ENCODE measurements at places on chromosomes 2 and 18.

DNA sequence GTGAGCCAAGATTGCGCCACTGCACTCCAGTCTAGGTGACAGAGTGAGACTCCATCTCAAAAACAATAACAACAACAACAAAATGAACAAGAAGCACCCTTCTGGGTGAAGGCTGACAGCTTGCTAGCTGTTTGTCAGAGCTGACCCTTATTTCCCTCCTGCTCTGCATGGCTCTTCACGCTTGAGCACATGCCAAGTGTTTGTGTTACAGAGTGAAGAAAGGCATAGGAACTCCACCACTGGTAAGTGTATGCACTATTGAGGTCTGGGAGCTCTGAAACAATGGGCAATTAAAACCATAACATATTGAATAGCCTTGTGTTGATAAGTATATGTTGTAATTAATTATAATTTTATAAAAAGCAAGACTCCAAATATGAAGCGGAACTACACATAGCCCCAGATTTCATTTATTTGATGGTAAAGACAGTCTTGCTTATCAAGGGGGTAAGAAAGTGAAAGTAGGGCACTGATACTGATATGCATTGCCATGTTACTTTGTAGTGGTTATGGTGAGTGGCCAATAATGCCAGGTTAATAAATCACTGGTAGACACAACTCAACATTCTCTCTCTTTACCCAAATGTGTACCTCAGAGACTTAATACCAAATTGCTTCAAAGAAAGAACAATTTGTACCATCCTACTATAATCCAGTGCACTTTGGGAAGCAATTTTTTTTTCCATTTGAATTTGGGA is 163.4 kb downstream of the VWC2L start:
- DNase-seq: no peak

GRCh38 chr2:28449488-28450395 is 46.1 kb upstream of the PLB1 start:
- peak; percentile 17 for DNase-seq

DNA sequence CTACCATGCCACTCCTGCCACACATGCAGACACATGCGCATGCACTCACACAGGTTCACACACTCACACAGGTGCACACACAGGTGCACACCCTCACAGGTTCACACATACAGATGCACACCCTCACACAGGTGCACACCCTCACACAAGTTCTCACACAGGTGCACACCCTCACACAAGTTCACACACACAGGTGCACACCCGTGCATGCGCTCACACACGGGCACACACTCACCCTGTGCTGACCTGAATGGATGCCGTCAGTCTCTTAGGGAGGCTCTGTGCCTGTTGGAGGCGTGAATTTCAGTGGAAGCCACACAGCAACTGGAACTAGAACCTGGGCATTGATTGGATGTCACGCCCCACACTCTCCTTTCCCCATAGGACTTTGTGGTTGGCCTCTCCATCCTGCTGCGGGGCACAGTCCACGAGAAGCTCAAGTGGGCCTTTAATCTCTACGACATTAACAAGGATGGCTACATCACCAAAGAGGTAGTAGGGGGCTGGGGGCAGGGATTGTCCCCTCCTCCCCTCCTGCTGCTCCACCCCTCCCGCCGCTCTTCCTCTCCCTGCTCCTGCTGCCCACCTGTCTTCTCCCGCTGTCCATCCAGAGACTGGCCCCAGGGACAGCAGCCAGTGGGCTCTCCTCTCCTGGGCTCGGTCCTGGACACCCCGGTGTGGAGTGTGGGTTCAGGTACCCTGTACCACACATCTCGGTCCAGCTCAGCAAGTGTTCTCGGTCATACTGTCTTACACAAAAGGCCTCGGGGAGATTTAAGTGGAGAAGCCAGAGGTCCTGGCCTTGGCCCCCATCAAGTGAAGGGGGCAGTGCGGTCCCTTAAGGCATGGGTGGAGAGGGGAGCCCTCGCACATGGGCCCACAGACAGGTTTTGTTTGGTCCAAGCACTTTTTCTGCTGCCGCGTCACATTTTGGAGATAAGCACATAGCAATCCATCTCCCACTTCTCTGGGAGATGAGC is 21.0 kb upstream of the FAHD2A start:
- no peak for DNase-seq

DNA sequence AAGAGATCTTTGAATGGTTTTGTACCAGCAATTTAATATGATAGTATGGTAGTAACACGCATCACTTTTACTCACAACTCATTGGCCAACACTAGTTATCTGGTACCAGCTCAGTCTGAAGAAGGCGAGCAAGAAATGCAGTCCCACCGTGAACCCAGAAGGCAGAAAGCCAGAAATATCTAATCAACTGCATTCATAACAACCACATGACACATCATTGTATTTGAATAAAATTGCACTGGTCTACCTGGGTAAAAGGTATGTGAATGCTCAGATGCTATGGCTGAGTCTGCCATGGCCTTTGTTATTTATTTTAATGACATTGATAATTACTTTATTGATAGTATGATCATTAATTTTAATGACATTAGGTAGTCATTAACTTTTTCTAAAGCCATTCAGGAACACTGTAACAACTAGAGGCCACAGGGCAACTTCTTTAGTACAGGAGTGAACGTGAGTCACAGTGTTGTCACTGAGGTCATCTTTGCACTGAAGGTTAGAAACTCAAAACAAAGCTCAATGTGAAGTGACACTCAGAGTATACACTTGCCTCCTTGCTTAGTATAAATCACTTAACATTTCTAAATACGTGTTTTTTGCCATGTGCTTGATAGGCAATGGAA is 475.6 kb upstream of the TNP1 start:
- no peak for DNase-seq

GRCh38 chr2:136233298-136233697 is 115.3 kb upstream of the CXCR4 start:
- peak; percentile 56 for DNase-seq

DNA sequence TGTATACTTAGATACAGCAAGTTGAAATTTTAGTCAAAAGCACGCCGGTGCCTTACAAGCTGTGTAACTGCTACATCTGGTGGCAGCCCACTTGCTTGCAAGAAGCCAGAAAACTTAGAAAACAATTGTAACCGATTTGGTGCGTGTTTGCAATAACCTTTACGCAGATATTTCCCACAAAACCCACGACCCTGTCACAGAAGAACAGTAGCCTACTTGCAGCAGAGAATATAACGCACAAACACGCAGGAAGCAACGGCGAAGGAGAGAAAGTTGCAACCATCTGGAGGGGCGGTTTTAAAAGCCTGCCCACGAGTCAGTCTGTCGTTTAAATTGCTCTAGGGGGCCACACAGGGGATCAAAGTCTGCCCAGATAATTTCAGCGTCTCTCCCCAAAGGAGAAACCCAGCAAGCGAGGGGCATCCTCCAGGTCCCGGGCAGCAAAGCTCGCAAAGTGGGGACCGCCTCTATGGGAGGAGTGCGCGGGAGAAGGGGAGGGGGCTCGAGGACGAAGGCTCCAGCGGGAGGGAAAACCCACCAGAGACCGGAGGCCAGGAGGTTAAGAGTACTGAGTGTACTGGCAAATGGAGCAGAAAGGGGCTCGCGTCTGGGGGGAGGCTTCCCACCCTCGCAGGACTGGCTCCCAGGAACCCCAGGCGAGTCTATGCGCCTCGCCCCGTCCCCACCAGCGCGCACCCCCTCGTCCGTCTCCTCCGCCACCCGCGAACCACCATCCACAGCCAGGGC is 1.1 kb downstream of the TLK1 start:
- DNase-seq: peak; percentile 79

DNA sequence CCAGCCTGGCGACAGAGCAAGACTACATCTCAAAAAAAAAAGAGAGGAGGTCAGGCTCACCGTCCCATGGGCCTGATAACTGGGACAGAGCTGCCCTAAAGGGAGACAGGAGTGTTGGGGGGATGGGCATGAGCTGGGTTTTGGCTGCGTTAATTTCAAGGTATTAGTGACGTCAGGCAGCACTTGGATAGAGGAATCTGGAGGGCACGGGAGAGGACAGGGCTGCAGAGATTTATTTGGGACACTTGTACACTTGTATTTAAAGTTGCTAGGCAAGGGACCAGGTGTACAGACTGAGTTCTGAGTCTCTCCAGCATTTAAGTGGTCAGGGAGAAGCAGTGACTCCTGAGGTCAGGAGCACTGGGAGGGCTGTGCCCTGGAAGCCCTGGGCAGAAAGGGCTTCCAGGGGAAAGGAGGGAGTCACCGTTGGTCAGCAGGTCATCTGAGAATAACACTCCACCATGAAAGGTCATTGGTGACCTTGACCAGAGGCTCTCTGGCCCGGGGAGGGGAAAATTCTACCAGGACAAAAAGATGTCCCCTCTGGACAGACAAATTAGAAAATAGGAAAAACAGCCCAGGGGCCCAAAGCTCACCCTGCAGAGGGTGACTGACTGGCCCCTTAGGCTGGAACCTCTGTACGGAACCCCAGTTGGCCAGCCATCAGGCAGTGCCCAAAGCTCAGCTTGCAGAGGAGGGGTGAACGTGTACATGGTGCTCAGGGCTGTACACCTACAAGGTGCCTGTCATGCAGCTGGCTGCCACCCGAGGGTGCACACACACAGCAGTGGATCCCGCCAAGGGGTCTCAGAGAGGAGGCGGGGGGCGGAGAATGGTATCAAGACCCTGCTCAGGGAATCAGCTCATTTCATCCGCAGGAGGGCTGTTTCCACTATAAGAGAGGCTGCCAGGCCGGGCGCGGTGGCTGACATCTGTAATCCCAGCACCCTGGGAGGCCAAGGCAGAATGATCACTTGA is 23.0 kb upstream of the CNNM3 start:
- DNase-seq: no peak

- peak; percentile 90 for DNase-seq
Measured at GRCh38 chr18:9849407-9850283, 36.1 kb upstream of the TXNDC2 start.

GRCh38 chr2:158114516-158114915 is 12.8 kb downstream of the UPP2 start:
- DNase-seq: no peak

DNA sequence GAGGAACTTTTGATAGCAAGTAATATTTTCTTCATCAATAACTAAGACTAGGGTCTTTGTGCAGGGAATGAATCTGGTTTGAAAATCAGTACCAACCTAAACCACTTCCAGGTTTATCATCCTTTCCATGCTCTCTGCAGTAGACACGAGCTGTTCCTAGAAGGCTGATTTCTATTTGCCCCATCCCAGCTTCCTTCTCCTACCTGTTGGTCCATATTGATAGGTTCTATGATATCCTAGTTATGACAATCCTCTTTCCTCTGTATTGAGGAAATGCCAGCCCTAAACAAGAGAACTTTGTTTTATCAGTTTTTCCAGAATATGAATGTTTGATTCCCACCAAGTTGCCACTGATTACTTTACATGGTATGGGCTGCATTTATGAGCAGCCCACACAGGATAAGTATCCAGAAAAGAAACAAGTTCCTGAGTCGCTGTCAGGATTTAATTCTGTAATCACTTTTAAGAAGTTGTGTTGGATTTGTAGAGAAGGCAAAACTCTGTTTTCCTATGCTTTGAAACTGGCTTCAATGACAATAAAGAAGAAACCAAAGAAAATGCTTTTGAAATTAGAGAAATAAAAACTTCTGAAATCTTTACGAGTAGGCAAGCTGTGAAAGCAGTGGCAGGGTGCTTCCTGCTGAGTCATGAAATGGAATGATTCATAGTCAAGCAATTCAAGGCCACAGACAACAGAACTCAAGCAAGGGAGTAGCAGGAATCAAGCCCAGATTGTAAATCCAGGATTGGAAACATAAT is 37.3 kb upstream of the TANK start:
- DNase-seq: peak; percentile 49

DNA sequence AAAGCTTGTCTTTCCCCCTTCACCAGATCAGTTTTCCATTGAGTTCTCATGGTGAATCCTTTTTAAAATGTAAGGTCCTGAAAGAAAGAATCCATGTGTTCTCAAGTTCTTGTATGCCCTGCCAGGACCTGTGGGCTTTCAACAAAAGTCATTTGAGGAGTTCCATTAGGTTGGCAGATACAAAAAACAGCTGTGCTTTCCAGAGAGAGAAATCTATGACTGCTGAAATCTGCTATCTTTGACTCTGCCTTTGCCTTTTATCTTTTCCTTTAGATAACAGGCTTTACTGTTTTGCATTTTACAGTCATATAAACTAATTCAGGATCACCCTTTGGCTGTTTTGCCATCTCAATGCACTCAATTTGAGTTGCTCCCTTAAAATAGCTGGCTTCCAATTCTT is 59.7 kb downstream of the CXCR4 start:
- DNase-seq: no peak

- no peak for DNase-seq
Measured at GRCh38 chr2:34808426-34808825, 1209.3 kb upstream of the FAM98A start.

DNA sequence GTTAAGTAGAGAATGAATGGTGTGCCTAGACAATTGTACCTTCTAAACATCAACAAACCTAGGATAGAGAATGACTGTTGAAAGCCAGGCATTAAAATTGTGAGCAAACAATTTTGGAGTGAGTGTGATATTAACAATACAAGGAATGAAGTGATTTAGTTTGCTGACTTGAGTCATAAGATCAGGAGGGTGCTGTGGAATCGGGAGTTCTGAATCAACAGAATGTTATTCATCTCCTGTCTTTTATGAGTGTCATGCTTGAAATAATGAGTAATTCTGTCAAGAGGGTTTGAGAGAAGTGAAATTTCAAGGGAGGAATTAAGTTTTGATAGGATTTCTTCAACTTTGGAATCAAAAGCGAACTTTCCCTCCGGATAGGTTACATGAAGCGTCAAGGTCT is 214.4 kb upstream of the DSEL start:
- DNase-seq: no peak

DNA sequence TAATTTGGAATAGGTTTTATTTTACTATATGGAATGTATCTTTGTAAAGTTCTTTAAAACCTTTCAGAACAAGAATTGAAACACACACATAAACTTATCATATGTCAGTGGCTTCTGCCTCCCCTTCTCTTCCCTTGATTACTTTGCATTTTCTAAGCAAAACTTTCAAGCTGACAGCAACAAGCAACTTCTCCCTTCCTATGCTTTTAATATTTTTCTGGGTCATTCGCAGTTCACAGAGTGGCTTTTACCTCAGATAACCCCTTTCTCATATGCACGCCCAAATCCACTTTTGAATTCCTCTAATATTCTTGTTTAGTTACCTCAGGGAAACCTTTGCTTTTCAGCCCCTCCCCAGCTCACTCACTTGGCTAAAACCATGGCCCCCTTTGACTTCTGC is 36.7 kb upstream of the CDC42EP3 start:
- DNase-seq: no peak

GRCh38 chr2:27781496-27781895 is 10.0 kb downstream of the MRPL33 start:
- DNase-seq: no peak

DNA sequence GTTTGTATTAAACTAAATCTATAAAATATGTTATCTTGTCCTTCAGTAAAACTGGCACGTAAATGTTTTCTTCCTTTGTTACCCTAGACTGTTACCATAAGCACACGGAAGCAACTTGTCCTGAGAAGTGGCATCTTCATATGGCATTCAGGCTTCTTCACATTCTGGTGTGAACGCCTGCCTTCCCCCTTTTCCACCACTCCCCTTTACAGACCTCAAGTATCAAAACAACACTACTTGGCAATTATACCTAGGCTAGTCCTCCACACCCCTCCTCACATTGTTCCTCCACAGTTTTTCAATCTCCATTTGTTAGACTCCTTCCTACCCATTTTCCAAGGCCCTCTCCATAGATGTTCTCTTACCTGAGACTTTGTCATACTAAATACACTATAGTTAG is 2.9 kb downstream of the MEX3C start:
- peak; percentile 31 for DNase-seq

GRCh38 chr2:162257425-162257824 is 14.2 kb upstream of the FAP start:
- DNase-seq: no peak

- DNase-seq: no peak
Measured at GRCh38 chr2:106516864-106517263, 29.7 kb downstream of the CD8B2 start.
